ENCODE measurements at places on chromosomes 3 and 15.

GRCh38 chr3:36647423-36647853, 116.9 kb downstream of the DCLK3 start:
- no peak for DNase-seq

DNA sequence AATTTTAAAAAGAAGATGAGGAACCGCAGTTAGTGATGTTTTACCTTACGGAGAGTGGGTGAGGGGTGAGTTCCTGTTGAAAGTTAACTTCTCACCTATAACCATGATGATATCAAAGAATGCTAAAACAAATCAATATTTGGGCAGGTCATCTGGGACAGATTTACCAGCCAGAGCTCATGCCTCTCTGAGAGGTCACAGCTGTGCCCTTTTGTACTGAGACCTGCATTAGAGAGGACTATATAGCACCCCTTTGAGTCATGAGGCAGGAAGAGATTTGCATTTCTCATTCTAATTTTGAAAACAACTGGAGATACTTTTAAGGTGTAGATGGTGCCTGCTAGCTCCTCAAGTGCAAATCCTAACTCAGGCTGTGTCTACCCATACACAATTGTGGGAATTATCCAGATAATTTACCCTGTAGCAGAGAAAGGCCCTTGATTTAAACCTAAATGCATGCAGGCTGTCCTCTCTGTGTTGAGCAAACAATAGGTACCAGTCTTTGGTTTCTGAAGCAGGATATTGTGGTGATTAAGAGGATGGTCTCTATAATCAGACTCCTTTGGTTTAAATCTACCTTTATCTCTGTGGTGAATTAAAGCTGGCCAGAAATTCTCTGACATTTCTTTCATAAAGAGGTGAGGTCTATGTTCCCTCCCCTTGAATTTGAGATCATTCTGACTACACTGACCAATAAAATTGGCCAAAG, 5.8 kb upstream of the TM4SF4 start:
- DNase-seq, result no peak

DNA sequence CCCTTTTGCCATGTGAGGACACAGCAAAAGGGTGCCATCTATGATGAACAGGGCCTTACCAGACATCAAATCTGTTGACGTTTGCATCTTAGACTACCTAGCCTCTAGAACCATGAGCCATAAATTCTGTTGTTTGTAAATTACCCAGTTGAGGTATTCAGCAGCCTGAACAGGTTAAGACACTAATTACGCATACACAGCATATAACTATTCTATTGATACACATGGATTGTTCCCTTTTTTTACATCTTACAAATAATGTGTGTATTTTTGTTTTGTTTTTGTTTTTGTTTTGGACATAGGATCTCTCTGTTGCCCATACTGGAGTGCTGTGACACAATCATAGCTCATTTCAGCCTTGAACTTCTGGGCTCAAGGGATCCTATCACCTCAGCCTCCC, 255.5 kb downstream of the OPA1 start:
- no peak for DNase-seq

- DNase-seq, result no peak
Measured at GRCh38 chr15:34019369-34019990, 19.5 kb downstream of the AVEN start.

DNA sequence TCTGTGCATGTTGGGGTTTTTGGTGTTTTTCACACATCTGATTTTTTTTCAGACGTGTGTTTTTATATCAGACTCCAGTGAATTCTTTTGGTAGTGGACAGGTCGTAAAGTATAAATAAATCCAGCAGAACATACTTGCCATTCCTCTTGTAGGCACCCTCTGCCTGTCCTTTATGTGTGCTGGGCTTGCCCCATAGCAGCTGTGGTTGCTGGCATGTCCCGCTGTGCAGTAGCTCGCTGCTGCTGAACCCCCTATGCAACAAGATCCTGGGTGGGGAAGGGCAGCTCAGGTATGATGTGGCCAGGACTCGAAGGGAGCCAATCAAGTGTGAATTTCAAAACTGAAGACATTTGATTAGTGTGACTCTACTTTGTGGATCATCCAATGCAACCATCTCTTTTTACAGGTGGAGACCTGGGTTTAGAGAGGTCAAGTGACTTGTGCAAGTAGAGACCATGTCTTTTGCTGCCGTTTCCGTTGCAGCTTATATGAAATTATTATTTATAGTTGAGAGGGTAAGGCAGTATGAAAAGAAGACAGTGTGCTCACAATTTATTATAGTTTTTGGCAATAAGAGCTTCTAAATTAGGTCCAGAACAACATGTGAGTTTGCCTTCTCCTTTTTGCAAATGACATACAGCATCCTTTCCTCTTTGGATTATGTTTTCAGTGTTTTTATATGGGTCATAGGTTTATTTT, 350.8 kb upstream of the C2CD4B start:
- peak; percentile 45 for DNase-seq

DNA sequence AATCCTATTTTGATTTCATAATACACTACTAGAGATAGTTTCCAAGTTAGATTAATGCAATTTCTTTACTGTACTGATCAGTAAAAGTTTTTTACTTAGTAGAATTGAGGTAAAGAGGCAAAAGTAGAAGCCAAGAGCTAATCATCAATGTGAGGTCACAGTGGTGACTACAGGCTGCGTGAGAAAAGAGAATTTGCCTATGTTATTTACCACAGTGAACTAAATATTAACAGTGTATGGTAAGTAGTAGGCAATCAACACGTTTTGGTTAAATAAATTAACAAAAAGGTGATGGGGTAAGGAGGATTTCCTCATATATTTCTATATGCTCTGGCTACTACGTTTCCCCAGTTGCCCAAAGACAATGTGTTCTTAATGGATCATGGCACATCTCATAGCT, 202.2 kb upstream of the CMC1 start:
- no peak for DNase-seq

DNA sequence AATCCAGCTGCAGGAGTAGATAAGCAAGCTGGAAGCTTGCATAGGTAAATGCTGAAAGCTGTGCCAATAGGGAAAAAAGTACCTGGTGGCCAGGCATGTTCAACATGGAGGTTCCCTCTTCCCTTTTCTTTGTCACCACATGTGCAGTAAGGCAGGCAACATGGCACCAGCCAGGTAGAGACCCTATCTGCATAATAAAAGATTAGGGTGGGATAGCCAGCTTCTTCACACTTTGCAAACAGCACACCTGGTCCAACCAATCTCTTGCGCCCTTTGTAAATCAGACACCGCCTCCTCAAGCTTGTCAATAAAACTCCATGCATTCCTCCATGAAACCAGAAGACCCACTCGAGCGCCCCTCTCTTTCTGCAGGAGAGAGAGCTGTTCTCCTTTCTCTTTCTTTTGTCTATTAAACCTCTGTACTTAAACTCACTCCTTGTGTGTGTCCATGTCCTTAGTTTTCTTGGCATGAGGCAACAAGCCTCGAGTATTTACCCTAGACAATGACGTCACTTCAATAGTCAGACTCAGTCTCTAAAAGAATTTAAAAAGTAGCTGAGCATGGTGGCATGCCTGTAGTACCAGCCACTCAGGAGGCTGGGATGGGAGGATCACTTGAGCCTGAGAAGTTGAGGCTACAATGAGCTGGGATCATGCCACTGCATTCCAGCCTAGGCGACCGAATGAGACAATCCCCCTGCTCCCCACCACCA, 256.3 kb downstream of the SCAPER start:
- DNase-seq, result no peak

DNA sequence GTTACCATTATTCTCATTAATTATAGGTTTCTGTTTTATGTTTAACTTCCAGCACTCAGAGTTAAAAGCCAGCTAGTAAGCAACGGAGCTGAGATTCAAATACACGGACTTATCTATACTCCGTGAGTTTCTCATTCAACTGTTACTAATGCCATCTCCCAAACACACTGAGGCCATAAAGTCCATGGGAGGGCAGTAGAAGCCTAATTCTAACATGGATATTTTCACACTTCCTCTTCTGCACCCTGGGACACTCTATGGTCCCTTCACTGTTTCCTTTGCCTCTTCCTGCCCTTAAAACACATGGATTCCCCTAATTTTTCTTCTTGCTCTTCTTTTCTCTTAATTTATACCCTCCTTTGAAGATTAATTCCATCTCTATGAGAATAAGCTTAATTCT, 245.0 kb downstream of the KLF13 start:
- no peak for DNase-seq

- DNase-seq, result no peak
Measured at GRCh38 chr15:91380114-91380513, 280.1 kb downstream of the SV2B start.

GRCh38 chr15:74653426-74654102, 37.9 kb downstream of the CLK3 start:
- peak; percentile 59 for DNase-seq

GRCh38 chr3:55288657-55289056, 198.4 kb downstream of the WNT5A start:
- DNase-seq, result no peak

- DNase-seq, result no peak
Measured at GRCh38 chr15:71747128-71748083, 62.9 kb upstream of the NR2E3 start.

GRCh38 chr15:31365032-31365654, 38.5 kb downstream of the KLF13 start:
- no peak for DNase-seq

DNA sequence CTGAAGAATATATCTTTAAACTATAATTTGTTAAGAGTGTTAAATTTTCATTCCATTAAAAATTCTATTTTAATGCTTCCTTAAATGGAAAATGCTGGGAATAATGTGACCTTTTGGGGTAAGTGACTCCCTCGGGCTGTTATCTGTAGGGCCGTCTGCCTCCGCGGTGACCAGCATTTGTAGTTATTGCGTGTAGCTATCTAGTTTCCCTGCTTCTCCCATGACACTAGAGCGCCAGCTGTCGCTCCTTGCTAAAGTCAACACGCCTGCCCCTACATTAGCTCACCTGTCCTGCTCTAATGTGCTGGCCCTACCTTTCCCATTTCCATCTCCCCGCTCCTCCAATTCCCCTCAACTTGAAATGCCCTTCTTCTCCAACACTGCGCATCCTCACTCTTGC, 12.4 kb upstream of the CHRM5 start:
- DNase-seq, result no peak

DNA sequence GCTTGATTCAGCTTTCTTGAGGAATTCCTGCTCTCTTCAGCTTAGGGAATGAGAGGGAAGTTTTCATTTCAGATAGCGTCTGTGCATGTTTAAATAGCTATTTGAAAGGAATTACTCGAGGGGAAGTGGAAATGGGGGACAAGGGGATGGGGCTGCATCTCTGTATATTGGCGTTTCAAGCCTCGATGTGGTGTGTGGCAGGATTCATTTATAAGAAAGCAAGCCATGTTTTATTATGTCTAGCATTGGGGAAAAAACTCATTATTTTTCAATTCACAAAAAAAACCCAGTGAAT, 1.0 kb downstream of the ATP2C1 start:
- DNase-seq, result no peak

DNA sequence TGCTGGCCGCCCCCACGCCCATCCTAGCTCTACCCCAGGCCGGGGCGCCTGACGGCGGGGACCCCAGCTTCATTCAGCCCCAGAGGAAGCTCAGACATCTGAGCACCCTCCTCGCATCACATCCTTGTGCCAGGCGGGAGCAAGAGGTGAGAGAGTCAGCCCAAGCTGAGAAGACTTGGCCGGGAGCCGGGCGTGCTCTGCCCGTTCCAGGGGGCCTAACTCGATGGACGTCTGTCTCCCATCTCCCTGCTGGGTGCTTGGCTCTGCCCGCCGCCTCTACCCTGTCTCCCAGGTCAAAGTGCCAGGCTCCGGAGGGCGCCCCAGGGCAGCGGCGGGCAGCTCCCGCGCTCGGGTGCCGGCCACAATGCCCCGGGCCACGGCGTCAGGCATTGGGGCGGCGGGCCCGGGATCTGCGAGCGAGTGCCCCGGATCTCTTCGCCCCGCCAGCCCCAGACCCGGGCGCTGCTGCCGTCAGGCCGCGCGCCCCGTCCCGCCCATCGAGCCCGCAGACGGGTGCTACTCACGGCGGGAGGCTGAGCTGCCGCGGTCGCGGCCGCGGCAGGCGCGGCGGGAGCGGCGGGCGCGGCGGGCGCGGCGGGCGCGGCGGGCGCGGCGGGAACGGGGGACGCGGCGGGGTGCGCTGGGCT, 388 bp downstream of the DAPK2 start:
- DNase-seq, result peak; percentile 19

DNA sequence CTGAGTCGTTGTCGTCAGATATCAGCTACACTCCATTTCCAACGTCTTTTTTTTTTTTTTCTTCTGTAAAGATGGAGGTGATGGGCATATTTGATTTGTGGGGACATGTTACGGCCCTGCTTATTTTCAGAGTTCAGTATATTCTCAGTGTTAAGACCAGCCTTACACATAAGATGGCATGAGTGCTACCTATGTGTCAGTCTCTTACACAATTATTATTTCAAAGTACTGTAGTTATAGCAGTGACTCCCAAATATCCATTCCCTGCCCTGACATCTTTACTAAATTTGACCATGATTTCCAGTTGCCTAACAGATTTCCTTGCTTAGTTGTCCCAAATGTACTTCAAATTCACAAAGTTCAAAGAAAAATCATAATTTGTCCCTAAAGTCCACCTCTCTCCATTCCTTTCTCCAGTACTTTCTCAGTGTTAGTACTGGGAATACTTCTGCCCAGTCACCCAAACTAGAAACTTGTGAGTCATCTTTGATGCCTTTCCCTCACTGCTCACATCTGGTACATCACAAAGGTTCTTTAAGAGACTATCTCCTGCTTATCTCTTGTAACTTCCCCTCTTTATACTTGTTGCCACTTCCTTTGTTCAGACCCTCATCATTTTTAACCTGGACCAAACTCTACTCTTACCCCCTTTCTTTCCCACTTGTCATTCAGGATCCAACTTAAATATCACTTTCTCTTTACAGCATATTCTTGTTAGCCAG, 67.0 kb downstream of the ZNF609 start:
- DNase-seq, result no peak

DNA sequence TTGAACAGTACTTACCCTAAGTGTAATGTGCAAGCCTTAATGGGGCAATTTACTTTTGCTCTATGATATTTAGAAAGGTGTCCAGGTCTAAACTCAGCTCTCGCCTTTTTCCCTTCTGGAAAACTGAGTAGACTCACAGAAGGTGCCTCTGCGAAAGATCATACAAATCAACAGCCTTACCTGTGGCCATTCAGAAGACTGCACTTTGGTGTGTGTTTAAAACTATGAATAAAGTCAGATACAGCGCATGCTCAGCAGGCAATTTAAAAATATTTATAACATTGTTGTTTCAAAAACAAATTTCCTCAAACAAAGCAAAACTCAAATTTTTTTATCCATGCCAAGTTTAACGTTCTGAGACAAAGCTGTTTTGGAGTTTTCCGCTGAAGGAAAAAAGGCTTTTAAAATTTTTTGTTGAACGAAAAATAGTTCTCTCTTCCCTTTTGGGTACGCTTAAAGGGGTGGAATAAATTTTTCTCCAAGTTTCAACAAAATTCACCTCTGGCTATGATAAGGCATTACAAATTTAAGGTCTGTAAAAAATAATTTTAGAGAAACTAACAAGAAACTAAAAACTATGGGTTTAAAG, 156.3 kb downstream of the TIGIT start:
- no peak for DNase-seq

GRCh38 chr15:78061963-78062427, 15.5 kb downstream of the TBC1D2B start:
- DNase-seq, result no peak

Data from femur (tissue), 1 donor.